ENCODE measurements at places on chromosomes 1 and 21.

GRCh38 chr1:4794020-4794780 is 139.8 kb downstream of the AJAP1 start:
- no peak for DNase-seq

- no peak for DNase-seq
Measured at GRCh38 chr1:109508873-109509175, 703 bp downstream of the AMIGO1 start.

- no peak for DNase-seq
Measured at GRCh38 chr1:25695771-25696311, 79.2 kb downstream of the MAN1C1 start.

DNA sequence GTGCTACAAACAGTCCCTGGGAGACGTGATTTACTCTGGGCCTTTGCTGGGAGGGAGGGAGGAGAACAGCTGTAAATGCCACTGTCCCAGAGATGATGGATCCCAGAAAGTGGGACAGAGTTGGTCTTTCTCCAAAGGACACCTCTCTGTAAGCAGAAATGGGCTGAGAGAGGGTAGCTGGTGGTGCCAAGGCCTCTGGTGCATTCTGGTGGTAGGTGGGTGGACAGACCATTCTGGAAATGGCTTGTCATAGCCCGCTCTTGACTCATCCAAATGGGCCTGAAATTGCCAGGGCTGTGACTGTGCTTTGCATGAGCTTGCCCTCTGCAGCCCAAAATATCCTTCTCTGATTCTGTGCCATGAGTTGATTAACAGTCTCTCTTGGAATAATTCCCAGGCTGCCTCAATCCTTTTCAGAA is 36.1 kb downstream of the CCDC185 start:
- DNase-seq = no peak

GRCh38 chr1:167681451-167682098 is 40.2 kb upstream of the MPZL1 start:
- DNase-seq = no peak

- DNase-seq = no peak
Measured at GRCh38 chr1:25548601-25549000, 5.2 kb downstream of the LDLRAP1 start.

Data from stimulated activated CD8-positive, alpha-beta memory T cell treated with anti-CD3 and anti-CD28 coated beads, Interleukin-4, amount 100 ng/mL, for 1 hour (primary cell).